ENCODE measurements at places on chromosomes 4 and X. TPM values are rescaled to one million over a fixed set of nuclear protein-coding genes. Genes with fewer than 3 reads are reported as not detected.

Gene PGAM4
- not detected for polyA plus RNA-seq

DNA sequence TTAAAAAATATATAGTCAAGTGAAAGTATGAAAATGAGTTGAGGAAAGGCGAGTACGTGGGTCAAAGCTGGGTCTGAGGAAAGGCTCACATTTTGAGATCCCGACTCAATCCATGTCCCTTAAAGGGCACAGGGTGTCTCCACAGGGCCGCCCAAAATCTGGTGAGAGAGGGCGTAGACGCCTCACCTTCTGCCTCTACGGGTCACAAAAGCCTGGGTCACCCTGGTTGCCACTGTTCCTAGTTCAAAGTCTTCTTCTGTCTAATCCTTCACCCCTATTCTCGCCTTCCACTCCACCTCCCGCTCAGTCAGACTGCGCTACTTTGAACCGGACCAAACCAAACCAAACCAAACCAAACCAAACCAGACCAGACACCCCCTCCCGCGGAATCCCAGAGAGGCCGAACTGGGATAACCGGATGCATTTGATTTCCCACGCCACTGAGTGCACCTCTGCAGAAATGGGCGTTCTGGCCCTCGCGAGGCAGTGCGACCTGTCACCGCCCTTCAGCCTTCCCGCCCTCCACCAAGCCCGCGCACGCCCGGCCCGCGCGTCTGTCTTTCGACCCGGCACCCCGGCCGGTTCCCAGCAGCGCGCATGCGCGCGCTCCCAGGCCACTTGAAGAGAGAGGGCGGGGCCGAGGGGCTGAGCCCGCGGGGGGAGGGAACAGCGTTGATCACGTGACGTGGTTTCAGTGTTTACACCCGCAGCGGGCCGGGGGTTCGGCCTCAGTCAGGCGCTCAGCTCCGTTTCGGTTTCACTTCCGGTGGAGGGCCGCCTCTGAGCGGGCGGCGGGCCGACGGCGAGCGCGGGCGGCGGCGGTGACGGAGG is at the start of gene FMR1:
TSS of gene FMR1 (plus strand) at position 728 of the 831 bp plus-strand sequence. CDS start 261 bp downstream, outside the sequence.
- no peaks in the 10 kb centered on the region for H3K36me3 ChIP-seq
- peak; percentile 95 for DNase-seq
- H3K27ac ChIP-seq, result peak within 1 kb of the TSS; percentile 96
- H3K27me3 ChIP-seq, result no peaks in the 10 kb centered on the region

- H3K4me1 ChIP-seq, result peaks cover 4% of the 10 kb centered on the region
- H3K4me3 ChIP-seq, result no peak overlapping the region
- DNase-seq, result no peak
- H3K27me3 ChIP-seq, result no peaks in the 10 kb centered on the region
These were observed 75.6 kb downstream of the REPS2 start for GRCh38 chrX:17021851-17022604.

Gene GLRA3
- polyA plus RNA-seq, result not detected

Gene POLN
- polyA plus RNA-seq, result 0.79 TPM

DNA sequence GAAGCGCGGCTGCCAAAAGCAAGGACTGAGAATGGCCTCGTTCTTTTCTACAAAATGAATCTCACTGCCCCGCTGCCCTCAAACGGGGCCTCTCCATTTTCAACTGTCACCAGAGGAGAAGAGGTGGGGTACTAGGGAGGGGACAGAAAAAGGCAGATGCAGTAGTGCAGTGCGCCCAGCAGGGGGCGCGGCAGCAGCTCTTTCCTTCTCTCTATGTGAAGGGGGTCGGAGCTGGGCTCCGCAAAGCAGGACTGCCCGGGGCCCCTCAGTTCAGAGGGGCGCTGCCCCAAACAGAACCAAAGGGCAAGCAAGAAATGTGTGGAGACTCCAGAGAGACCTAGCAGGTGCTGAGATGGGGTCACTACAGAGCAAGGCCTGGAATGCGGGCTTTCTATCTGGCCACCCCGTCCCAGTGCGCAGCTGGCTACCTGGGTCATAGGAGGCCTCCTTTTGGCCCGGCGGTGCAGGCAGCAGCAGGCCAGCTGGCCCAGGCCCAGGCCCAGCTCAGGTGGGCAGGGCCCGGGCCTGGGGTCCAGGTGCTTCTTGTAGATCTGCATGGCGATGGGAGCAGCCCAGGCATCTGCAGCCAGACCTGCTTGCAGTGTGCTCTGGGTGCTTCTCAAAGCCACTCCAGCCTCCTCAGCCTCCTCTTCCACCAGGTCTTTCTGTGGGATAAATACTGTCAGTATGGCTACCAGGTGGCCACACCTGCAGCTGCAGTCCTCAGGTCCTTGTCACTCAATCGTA is 5.9 kb downstream of the IRAK1 start:
- H3K27me3 ChIP-seq, result no peaks in the 10 kb centered on the region
- H3K27ac ChIP-seq, result no peak overlapping the region
- no peak overlapping the region for H3K4me3 ChIP-seq
- peaks cover 2% of the 10 kb centered on the region for H3K4me1 ChIP-seq

GRCh38 chrX:130347321-130347720 is 7.6 kb downstream of the SLC25A14 start:
- no peaks in the 10 kb centered on the region for H3K4me1 ChIP-seq
- no peaks in the 10 kb centered on the region for H3K36me3 ChIP-seq
- no peak for DNase-seq
- no peak overlapping the region for H3K4me3 ChIP-seq
- H3K27me3 ChIP-seq, result no peaks in the 10 kb centered on the region
- H3K27ac ChIP-seq, result no peak overlapping the region

DNA sequence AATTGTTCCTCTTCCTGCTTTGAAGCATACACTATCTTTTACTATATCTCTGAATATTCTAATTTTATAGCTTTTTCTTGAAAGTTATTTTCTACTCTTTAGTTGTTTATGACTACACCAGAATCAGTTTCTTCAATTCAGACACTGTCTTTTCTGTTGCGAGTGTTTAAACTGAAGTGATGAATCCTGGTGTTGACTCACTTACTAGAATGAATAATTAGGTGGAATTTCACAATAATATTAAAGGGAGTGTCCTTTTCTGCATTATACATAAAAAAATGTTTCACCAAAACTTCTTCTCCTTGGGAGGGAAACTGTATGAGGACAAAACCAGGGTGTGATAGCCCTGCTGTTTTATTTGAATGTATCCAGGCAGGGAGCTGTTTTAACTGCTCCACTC is 1383.1 kb downstream of the C4orf33 start:
- no peak overlapping the region for H3K4me3 ChIP-seq
- H3K36me3 ChIP-seq, result no peaks in the 10 kb centered on the region
- H3K27ac ChIP-seq, result no peak overlapping the region
- no peaks in the 10 kb centered on the region for H3K27me3 ChIP-seq
- DNase-seq, result no peak

Gene TRO
- polyA plus RNA-seq, result 1.5 TPM

DNA sequence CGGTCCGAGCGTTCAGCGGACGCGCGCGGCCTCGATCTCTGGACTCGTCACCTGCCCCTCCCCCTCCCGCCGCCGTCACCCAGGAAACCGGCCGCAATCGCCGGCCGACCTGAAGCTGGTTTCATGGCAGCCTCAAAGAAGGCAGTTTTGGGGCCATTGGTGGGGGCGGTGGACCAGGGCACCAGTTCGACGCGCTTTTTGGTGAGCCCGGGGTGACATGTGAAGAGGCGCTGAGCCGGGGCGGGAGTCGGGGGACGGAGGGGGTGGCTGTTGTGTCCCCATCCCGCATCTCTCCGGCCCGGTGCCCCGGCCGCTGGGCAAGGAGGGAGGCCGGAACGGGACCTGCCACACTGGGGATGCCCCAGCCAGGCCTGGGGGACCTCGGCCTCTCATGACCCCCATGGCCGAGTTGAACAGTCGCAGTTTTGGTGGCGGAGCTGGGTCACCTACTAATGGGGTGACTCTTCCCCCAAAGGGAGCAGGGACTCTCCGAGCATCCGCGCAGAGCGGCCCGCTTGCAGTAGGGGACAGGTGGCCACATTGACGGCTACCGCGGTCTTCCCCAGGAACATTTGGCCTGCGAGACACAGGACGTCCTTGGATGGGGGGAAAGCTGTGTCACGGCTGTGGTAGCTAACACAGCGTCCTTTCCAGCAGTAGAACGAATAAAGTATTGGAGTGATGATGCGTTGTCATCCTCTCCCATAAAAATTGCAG is at the start of gene GK:
TSS of gene GK (plus strand) at position 9 of the 717 bp plus-strand sequence. CDS start at position 124, 115 bp downstream.
- no peaks in the 10 kb centered on the region for H3K27me3 ChIP-seq
- peak within 1 kb of the TSS; percentile 97 for H3K27ac ChIP-seq
- DNase-seq, result no peak

Gene TEC
- polyA plus RNA-seq, result 2.5 TPM

- H3K27ac ChIP-seq, result no peak overlapping the region
- H3K36me3 ChIP-seq, result no peaks in the 10 kb centered on the region
- H3K4me3 ChIP-seq, result no peak overlapping the region
- no peak for DNase-seq
- H3K27me3 ChIP-seq, result no peaks in the 10 kb centered on the region
These were observed 64.1 kb upstream of the TENM3 start for GRCh38 chr4:182179105-182179504.

Gene GPRASP1
- polyA plus RNA-seq, result 3.5 TPM

DNA sequence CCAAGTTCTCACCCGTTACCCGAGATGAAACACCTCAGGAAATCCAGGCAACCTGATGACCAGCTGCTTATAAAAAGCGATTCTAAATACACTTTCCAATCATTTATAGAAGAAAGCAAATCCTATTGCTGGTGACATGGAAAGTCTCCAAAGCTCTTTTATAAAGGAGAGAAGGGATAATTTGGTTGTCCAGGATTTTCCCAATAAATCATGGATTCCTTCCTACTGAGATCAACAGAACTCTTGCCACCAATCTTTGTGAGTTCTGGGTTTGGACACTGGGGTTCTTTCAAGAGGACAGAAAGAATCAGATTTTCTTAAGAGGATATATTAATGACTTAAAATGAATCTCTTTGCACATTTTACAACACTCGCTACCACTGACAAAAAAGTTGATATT is 24.7 kb upstream of the SOD3 start:
- H3K27ac ChIP-seq, result no peak overlapping the region
- no peaks in the 10 kb centered on the region for H3K27me3 ChIP-seq
- no peak overlapping the region for H3K4me3 ChIP-seq
- no peaks in the 10 kb centered on the region for H3K4me1 ChIP-seq

Gene ARR3
- polyA plus RNA-seq, result not detected

Gene CTSO
- polyA plus RNA-seq, result 62.8 TPM

- no peak overlapping the region for H3K4me3 ChIP-seq
- no peaks in the 10 kb centered on the region for H3K36me3 ChIP-seq
- no peaks in the 10 kb centered on the region for H3K4me1 ChIP-seq
- no peak overlapping the region for H3K27ac ChIP-seq
- peaks cover 26% of the 10 kb centered on the region for H3K27me3 ChIP-seq
These were observed 31.6 kb upstream of the UCP1 start for GRCh38 chr4:140600408-140600807.

- H3K4me3 ChIP-seq, result no peak overlapping the region
- no peak overlapping the region for H3K27ac ChIP-seq
- no peak for DNase-seq
These were observed 56.0 kb upstream of the LRAT start for GRCh38 chr4:154687840-154688239.
